Pulmonary artery endothelial cell (primary cell): ENCODE measurements at places on chromosomes 7 and 10. TPM values are rescaled to one million over a fixed set of nuclear protein-coding genes. Genes with fewer than 3 reads are reported as not detected.

DNA sequence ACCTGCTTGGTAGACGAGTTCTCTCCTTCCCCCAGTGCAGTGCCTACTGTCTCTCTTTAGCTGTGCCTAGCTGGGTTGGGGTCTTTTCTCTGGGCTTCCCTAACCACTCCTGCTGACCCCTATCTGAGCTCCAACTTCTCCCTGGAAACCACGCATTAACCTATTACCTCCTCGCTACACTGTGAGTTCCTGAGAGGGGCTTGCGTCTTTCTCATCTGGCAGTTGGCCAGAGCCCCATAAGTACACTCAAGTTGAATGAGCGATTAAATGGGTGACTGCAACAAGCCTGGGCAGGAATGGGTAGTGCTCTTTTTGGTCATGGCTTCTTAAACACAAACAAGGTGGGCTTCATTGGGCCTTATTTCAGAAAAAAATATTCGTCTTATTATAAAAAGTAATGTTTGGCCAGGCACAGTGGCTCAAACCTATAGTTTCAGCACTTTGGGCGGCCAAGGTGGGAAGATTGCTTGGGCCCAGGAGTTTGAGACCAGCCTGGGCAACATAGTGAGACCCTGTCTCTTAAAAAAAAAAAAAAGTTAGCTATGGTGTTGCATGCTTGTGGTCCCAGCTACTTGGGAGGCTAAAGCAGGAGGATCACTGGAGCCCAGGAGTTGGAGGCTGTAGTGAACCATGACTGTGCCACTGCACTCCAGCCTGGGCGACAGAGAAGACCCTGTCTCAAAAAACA is 41.4 kb downstream of the SYPL1 start:
- DNase-seq = no peak

GRCh38 chr10:109982123-109982522 is 25.7 kb upstream of the ADD3 start:
- DNase-seq = no peak

- no peak for DNase-seq
Measured at GRCh38 chr10:92789067-92789466, 59.3 kb upstream of the EXOC6 start.

CUX1 gene
- 20.4 and 20.8 TPM in 2 replicates for total RNA-seq

NUTM2D gene
- total RNA-seq = 0.60 and 1.3 TPM in 2 replicates

CPA2 gene
- total RNA-seq = not detected in 2 replicates

AKR1E2 gene
- 3.4 and 21.5 TPM in 2 replicates for total RNA-seq

ZNF239 gene
- 1.1 and 2.2 TPM in 2 replicates for total RNA-seq

GRCh38 chr7:91435381-91436059 is 171.3 kb downstream of the FZD1 start:
- no peak for DNase-seq

GRCh38 chr7:32250471-32251260 is 180.5 kb upstream of the PDE1C start:
- DNase-seq = no peak

DNA sequence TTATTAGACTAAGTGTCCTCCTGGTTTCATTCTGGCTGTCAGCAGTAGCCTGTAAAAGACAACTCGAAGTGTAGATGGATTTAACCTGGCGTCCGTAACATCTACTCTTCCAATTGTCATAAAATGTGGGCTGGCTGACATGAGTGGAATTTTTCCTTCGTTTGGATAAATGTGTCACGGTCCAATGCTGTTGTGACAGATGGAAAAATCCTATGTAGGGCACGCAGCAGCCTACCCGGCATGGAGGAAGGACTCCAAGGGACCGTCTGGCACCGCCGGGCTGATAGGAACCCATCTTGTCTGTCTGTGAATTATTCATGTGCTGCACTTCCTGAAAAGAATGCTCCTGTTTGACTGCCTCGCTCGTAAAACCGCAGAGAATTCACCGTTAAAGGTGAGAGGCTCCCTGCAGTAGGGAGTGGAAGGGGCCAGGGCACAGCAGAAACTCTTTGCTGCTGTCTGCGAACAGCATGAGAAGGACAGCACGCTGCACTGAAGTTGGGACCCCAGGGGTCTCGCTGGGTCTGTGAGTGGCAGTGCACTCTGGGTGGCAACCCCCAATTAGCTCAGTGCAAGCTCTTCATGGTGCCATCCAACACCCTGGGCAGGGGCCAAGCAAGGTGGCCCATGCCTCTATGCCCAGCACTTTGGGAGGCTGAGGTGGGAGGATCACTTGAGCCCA is 1.6 kb upstream of the ORAI2 start:
- no peak for DNase-seq
